Panc1 (cell line): ENCODE measurements at places on chromosomes 4 and X. TPM values are rescaled to one million over a fixed set of nuclear protein-coding genes. Genes with fewer than 3 reads are reported as not detected.

The CSAG2 gene
- total RNA-seq, result not detected

The UCP1 gene
- total RNA-seq, result not detected

The SUPT20HL1 gene
- total RNA-seq, result not detected

The PLP1 gene
- total RNA-seq, result 0.13 TPM

The ADH7 gene
- total RNA-seq, result not detected

The CT45A10 gene
- not detected for total RNA-seq

The CSAG3 gene
- total RNA-seq, result 0.26 TPM

The PASD1 gene
- not detected for total RNA-seq

The SPACA5 gene
- total RNA-seq, result not detected

The SPP1 gene
- 1.6 TPM for total RNA-seq

The AR gene
- 0.05 TPM for total RNA-seq

The EGF gene
- total RNA-seq, result not detected

The GYPE gene
- 0.15 TPM for total RNA-seq
